Activated T-helper 9 cell treated with anti-CD3 and anti-CD28 coated beads, Interleukin-2, amount 50 U/mL, for 16 hours (primary cell): ENCODE measurements at places on chromosomes 4 and X.

DNA sequence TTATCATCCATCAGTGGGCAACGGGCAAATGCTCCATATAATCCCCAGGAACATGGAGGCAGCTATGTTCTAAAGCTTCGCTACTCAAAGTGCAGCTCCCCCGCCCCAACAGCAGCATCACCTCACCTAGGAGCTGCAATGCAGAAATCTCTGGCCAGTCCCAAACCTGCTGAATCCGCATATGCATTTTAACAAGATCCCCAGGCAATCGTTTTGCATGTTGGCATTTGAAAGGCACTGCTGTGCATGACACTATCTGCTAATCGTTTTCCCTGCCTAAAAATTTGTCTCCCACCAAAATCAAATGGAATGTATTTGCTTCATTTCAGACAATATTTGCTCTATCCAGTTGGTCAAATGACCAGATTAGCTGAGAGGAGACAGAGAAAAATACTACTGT, 15.2 kb downstream of the ADGRG2 start:
- no peak for DNase-seq

GRCh38 chrX:152926279-152926678, 28.4 kb downstream of the ZNF185 start:
- peak; percentile 17 for DNase-seq

GRCh38 chr4:120761070-120761469, 161.5 kb downstream of the PRDM5 start:
- no peak for DNase-seq

DNA sequence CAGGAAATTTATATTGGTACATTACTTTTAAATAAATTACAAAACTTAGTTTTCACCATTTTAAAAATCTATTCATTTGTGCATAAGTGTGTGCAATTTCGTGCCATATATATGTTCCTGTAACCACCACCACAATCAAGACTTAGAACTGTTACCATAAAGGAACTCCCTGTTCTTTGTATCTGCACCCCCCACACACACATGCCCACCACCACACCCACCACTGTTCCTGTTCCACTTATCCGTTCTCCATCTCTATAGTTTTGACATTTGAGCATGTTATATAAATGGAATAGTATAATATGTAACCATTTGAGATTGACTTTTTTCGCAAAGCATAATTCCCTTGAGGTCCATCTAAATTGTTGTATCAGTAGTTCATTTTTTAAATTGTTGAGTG, 73.7 kb downstream of the TAF1 start:
- DNase-seq, result no peak

- DNase-seq, result no peak
Observed at GRCh38 chrX:136528645-136529315, 3.2 kb upstream of the VGLL1 start.

- no peak for DNase-seq
Observed at GRCh38 chr4:11138964-11139363, 289.7 kb downstream of the HS3ST1 start.

DNA sequence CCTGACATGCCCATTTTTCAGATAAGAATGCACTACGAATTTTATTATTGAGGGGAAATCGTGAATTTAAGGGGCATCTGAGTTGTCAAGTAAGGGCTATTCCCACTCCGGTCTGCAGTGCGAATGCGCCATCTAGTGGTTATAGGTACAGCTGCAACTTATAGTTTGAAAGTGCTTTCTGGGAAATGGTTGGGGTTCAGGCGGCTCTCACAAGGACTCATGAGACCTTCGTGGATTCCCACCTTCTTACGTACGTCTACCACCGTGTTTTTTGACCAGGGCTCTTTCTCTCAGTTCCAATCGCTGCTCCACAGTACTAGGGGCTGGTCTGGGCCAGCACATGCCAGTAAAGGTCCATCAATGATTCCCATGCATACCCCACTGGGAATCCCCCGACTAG, 12.3 kb downstream of the MSL3 start:
- no peak for DNase-seq

GRCh38 chr4:39565878-39566600, 38.8 kb upstream of the UGDH start:
- no peak for DNase-seq

- DNase-seq, result no peak
Observed at GRCh38 chr4:184274286-184274951, 56.7 kb upstream of the ENPP6 start.

- DNase-seq, result no peak
Observed at GRCh38 chr4:41935652-41936021, 408 bp downstream of the TMEM33 start.

DNA sequence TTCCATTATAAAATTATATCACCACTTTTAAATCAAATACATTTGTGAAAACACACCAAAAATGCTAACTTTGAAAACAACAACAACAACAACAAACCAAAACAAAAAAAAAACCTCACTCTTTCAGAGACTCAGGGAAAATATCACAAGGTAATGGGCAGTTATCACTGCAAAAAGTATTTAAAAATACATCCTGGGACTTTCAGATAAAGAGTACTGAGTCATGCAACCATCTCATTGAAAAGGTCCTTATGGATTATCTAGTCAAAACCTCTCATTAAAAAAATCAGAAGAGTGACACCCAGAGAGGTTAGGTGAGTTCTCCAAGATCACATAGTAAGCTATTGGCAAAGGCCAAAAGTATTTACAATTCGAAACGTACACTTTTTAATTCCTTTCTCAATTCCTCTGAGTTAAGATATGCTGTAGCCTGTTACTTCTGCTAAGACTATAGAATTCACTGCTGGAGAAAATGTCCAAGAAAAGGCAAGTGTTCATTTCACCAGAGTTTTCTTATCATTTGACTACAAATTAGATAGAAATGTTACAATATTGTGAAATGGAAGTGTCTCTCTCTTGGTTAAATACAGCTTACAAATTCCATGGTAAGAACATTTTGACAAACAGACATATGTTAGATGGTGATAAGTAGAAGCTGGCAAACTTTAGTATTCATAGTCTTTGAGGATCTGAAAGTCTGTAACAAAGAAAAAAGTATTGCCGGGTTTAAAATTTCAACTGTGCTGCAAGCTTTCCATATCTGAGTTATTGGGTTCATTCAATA, 9.3 kb downstream of the STX18 start:
- no peak for DNase-seq
